ENCODE measurements at places on chromosomes 5 and 9.
A peak's percentile ranks its signal among the peaks of the same experiment; 100 is the strongest.

DNA sequence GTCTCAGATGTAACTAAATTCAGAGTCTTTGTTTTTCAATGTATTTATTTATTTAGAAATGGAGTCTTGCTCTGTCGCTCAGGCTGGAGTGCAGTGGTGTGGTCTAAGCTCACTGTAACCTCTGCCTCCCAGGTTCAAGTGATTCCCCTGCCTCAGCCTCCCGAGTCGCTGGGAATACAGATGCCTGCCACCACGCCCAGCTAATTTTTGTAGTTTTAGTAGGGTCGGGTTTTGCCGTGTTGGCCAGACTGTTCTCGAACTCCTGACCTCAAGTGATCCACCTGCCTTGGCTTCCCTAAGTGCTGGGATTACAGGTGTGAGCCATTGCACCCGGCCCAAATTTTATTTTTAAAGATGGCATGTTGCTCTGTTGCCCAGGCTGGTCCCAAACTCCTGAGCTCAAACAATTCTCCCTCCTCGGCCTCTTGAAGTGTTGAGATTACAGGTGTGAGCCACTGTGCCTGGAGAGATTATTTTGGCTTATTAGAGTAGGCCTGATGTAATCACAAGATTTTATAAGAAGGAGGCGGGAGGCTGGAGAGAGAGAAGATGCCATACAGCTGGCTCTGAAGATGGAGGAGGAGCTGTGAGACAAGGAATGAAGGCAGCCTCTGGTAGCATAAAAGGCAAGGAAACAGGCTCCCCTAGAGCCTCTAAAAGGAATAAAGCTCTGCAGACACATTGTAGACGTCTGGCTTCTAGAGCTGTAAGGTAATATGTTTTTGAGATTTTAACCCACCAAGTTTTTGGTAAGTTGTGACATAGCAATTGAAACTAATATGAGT, 12.9 kb upstream of the KLF9 start:
- DNase-seq = no peak

GRCh38 chr9:123450996-123451395, 95.0 kb downstream of the CRB2 start:
- DNase-seq = no peak

DNA sequence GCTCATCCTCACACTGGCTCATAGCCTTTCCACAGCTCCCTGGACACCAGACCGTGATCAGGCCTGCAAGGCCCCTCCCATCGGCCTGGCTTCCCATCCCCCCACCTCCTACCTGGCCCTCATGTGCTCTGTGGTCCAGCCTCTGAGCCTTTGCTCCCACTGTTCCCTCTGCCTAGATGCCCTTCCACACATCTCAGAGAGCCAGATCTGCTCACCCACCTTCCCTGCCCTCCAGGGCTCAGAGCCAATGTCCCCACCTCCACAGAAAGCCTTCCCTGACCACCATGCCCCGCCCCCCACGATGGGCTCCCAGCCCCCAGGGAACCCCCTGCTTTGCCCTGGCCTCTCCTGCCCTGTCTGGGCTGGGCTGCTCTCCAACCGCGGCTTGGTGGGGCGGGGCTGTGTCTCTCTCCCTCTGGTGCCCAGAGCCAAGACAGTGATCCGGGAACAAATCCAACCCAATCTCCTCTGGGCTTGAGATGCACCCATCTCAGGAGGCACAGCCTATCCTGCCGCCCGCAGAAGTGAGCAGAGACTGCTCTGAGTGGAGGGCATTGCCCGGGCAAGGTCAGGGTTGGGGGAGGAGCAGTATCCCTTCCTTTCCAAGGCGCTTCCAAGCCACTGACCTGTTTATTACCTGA, 1.6 kb downstream of the NINJ1 start:
- DNase-seq = no peak

DNA sequence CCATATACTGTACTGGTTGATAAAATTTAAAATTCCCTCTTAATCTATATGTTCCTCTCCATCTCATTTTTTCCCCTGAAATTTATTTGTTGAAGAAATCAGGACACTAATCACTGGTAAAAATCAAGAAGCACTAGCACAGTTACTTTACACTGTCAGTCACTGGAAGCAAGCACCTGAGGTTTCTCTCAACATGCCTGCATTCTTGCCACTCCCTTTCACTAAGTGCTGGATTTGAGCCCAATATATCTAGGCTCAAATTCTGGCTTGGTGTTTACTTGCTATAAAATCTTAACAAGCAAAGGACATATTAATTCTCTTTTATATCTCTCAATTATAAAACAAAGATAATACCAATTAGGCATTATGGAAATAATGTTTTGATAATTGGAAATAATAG, 58.6 kb downstream of the DIAPH1 start:
- no peak for DNase-seq

DNA sequence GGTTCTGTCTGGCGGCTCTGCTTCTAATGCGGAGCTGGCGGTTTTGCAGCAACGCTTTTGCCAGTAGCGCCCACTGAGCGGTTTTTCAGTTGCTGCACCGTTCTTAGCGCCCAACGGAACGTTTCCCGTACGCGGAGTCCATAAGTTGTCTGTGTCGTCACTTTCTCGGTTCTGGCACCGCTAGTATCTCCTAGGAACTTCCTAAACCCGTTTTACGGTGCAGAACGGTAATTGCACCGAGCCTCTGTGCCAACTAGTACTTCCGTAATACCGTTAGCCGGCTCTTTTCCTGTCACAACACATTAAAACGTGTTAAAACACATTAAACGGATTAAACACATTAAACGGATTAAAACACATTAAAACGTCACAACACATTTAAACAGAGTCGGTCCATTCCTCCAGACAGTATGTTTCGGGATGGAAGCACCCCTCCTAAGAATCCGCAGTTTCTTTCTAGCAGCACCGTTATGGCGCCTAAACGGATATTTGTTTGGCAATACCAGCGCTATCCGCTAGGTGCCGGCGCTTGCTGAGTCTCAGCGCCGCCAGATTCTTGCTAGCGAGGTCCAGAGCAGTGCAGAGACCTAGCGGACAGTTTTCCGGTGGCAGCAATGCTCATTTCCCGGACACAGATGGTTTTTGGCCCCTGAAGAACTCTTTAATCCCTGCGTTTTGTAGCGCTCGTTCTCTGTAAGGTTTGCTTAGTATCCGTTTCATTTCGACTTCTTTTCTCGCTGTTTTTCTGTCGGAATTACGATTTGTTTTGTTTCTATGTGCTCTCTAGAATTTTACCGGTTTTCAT, 45.4 kb downstream of the ANXA2R start:
- DNase-seq = peak; percentile 45

GRCh38 chr9:134174073-134174449, 9.7 kb upstream of the RNU6ATAC start:
- no peak for DNase-seq

- DNase-seq = no peak
These were observed 26.2 kb downstream of the ANGPTL2 start for GRCh38 chr9:127096208-127096607.

DNA sequence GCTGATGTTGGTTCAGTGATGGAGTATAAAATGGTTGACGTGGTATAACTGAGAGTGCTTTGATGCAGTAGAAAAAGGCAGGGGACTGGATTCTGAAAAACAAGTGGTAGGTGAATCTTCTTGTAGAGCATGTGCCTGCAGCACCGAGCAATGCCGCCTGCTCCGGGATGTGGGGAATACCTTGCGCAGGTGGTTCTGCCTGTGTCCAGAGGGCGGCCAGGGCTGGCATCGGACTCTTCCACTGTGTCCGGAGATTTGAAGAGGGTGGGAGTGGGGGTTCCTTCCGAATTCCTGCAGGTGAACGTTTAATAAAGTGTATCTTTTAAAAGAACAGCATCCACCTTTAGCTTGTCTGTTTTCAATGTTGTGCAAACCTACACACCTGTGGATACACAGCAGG, 238.0 kb downstream of the FANCC start:
- DNase-seq = no peak

GRCh38 chr5:31741496-31741895, 102.6 kb downstream of the PDZD2 start:
- no peak for DNase-seq

DNA sequence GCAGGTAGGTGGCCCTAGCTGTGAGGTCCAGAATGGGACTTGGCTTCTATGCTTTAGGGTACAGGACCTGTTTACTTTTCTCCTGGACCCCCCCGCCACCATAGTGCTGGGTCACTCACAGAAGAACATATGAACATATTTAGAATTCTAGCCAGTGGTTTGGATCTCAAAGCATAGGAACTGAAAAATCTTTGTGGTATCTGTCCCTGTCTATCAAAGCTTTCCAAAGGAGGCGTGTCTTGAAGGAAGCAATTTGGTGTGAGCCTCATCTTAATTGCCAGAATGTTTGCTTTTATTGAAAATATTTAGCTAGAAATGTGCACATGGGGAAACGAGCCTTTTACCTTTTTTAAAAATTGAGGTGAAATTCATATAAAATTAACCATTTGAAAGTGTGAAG, 6.2 kb downstream of the PHF2 start:
- DNase-seq = no peak

DNA sequence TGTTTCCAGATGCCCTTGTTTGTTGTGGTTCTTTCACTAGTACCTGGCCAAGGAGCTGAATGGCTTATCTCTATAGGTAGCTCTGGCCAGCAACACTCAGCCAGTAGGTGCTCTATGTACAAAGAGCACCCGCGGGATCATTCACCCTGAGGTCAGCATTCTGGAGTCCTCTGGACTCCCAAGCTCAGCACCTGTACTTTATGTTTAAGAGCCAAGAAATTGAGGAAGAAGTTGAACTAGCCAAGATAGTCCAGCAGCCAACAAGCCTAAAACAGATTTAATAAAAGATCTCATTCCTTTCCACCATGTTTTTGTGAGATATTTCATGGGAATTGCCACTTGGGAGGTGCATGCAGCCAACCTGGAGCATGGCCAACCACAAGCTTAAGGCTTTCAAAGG, 242.6 kb upstream of the PAPPA start:
- DNase-seq = no peak

GRCh38 chr5:14011089-14012020, 66.9 kb upstream of the DNAH5 start:
- no peak for DNase-seq

GRCh38 chr5:149284501-149284900, 12.8 kb downstream of the AFAP1L1 start:
- DNase-seq = no peak

GRCh38 chr9:136339173-136339957, 12.0 kb downstream of the GPSM1 start:
- DNase-seq = no peak

DNA sequence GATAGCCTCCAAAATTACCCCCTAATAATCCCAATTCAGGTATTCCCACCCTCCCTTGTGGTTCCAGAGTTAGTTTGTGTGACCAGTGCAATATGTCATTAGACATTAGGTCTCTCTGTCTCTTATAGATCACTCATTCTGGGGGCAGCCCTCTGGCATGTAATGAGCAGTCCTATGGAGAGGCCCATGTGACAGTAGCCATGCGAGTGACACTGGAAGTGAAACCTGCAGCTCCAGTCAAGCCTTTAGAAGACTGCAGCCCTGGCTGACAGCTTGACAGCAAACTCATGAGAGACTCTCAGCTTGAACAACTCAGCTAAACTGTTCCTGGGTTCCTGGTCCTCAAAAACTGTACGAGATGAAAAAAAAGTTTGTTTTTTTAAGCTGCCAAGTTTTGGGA, 54.0 kb upstream of the HSPB3 start:
- DNase-seq = no peak

- DNase-seq = no peak
These were observed 73.8 kb downstream of the LHFPL2 start for GRCh38 chr5:78574731-78575161.
